ENCODE measurements at places on chromosomes 12 and 14.
A peak's percentile ranks its signal among the peaks of the same experiment; 100 is the strongest.

DNA sequence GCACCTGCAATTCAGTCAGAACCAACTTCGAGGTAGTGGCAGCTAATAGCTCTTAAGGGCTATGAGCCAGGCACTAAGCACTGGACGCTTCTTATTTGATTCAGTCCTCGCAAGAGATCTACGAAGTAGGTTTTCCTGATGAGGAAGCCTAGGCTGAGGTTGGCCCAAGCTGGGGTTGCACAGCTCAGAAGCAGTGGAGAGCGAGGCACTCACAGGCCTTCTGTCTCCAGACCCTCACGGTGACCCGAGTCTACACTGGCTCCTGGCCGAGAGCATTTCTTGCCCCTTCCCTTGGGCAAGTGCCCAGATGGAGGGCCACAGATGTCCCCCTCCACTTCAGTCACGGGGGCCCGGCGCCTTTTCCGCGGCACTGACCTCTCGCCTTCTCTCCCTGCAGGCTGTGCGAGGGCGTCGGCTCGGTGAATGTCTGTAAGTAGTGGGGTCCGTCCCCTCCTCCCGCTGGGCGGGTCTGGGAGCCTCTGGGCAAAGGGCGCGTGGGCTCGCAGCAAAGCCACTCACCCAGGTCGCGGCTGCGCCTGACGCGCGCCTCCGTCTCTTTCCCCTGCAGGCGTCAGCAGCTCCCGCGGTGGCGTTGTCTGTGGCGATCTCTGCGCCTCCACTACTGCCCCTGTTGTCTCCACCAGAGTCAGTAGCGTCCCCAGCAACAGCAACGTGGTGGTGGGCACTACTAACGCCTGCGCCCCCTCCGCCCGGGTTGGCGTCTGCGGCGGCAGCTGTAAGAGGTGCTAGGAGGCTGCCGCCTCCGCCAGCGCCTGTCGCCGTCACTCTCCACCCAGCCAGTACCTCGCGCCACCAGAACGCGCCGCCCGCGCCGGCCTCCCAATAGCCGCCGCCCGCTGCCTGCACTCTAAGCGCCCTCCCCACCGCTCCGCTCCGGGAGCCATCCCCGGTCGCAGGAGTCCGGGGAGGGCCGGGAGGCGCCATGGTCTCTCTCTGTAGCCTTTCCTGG is 13.1 kb downstream of the KRT83 start:
- DNase-seq: peak; percentile 35

DNA sequence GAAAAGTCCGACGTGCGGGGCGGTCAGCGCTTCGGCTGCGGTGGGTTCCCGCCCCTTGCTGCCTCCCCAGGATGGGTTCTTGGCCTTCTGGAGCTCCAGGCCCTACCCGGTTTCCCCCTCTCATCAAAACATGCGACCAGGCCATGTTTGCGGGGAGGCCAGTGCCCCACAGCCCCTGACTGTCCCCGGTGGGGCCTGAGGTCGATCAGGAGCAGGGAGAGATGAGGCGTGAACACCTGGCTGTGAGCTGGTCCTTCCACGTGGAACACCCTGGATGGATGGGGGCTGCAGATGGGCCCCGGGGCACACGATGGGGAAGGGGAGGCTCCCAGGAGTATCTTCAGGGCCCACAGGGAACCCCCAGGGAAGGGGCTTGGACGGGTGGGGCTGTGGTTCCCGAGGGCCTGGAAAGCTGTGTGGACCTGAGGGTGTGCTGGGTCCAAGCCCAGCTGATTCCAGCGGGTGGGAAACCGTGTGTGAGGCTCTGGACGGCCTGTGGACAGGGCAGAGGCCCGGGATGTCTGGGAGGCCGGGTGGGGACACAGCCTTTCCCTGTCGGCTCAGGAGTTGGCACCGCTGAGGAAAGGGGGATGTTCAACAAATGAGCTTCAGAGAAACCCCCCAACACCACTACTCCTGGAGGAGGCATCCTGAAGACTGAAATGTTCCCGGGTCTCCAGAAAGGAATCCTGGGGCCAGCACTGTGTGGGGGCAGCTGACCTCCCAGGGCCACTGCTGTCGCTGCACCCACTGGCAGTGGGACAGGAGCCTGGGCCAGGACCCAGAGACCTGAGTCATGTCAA is 187.0 kb upstream of the C14orf180 start:
- DNase-seq: no peak

DNA sequence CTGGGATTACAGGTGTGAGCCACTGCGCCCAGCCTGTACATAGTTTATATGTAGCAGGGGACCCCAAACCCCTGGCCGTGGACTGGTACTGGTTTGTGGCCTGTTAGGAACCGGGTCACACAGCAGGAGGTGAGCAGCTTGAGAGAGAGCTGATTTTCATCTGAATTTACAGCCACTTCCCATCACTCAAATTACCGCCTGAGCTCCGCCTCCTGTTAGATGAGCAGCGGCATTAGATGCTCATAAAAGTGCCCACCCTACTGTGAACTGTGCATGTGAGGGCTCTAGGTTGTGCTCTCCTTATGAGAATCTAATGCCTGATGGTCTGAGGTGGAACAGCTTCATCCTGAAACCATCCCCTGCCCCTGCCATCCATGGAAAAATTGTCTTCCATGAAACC is 119.3 kb downstream of the NTN4 start:
- no peak for DNase-seq

DNA sequence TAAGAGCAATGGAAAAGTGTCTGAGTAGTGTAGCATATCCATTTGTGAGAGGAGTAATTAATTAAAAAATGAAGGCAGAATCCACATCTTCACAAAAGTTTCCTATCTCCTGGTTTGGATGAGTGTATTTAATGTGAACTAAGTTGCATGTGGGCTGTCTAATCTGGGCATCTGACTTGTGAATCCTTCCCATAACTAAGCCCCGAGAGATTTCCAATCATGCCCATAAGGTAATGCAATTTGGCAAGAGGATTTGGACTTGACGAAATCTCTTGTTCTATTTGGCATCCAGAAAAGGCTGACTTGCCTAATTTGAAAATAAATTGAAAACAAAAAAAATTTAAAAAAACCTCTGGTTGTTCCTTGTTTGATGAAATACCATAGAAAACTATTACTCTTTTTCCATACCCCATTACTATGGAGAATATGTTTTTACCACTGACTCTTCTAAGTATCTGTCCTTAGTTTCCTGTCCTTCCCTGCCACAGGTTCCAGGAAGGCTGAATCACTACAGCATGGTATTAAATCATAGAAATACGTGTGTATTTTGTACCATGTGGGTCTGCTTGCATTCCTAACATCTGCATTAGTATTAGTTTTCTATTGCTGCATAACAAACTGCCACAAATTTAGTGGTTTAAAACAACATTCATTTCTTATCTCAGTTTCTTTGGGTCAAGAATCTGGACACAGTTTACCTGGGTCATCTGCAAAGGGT is 48.4 kb downstream of the ETV6 start:
- no peak for DNase-seq

GRCh38 chr12:1502379-1502720 is 92.0 kb downstream of the FBXL14 start:
- DNase-seq: no peak

GRCh38 chr14:29054119-29054518 is 287.5 kb downstream of the FOXG1 start:
- DNase-seq: no peak

DNA sequence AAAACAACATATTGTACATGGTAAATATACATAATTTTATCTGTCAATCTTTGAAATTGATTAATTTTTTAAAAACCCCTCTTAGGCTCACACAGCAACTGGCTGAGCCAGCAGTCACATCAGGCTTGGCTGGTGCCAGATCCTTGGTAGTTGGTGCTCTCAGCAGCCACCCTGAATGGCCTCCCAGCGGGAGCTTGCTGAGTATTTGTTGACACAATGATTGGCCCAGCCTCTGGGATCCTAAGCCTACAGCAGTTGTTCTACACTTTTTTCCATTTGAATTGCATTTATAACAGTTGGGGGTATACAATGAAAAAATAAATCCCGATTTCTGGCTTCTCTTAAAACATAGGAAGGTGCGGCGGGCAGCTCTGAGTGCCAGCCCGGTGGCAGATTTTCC is 11.1 kb downstream of the PRKAB1 start:
- no peak for DNase-seq

DNA sequence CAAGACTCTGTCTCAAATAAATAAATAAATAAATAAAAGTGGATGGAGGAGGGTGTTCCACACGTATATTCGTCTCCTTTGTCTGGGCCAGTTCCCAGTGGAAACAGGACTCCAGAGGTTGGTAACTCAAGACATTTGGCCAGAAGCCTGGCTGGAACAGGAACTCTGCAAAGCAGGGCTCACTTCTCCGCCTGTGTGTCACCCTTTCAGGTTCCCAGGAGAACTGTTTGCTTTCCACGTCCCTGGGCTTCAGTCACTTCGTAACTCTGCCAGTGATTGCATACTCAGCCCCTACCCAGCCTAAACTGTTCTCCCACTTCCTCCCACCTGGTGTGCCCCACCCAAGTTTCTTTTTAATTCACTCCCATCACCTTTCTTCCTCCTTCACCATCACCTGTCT is 7.0 kb upstream of the UBE2N start:
- DNase-seq: no peak

DNA sequence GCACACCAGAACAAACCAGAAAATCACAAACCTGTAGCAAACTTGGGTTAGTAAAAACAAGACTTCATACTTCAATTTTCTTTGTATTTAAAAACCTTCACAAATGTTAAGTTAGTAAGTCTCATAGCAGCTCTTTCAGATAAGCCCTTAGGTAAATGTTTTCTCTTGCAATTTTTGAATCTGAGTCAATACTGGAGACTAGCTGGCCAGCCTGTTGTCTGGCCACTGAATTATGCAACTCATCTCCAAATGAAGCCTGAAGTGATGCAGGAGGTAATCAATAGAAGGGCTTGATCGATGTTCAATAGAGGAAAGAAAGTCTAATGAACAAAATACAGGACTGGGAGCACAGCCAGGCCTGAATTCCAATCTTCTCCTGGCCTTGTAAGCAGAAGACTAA is 465.2 kb downstream of the LRIG3 start:
- no peak for DNase-seq

- no peak for DNase-seq
Measured at GRCh38 chr14:56135001-56135400, 16.8 kb downstream of the PELI2 start.

- no peak for DNase-seq
Measured at GRCh38 chr12:50174971-50175715, 8.0 kb upstream of the CERS5 start.

DNA sequence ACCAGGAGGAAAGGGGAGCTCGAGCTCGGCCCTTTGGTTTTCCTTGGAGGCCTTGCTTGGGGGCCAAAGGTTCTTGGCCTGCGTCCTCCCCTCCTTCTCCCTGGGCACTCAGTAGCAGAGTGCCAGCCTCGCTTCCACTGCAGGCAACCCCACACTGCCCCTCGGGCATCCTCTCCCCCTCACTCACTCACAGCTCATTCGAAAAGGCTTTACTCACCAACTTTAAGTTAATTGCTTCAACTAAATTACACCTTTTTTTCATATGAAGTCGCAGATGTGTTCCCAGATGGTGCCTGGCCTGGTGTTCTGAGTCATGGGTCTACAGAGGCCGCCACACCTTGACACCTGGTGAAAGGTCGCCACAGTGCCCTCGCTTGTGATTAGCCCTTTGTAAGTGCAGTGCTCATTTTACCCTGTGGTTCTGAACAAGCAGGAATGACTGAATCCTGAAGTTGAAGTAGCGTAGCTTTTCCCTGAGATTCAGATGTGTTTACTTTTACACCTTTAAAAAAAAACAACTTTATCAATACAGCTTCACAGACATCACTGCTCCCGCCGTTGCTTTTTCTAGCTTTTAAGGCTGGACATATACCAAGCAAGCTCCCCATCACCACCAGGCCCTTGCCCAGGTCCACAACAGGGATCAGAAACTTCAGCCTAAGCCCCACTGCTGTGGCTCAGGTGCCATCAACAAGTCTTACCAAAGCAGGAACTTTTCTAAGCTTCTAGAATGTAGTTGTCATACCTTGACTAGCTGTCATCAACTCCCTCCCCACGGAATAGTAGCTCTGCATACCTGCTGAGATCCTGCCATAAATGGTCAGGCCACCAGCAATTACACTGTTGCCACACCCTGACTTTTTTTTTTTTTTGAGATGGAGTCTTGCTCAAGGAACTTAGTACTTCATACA is 20.3 kb upstream of the ADIPOR2 start:
- DNase-seq: no peak

- DNase-seq: no peak
Measured at GRCh38 chr14:61533513-61534255, 161.6 kb upstream of the HIF1A start.

DNA sequence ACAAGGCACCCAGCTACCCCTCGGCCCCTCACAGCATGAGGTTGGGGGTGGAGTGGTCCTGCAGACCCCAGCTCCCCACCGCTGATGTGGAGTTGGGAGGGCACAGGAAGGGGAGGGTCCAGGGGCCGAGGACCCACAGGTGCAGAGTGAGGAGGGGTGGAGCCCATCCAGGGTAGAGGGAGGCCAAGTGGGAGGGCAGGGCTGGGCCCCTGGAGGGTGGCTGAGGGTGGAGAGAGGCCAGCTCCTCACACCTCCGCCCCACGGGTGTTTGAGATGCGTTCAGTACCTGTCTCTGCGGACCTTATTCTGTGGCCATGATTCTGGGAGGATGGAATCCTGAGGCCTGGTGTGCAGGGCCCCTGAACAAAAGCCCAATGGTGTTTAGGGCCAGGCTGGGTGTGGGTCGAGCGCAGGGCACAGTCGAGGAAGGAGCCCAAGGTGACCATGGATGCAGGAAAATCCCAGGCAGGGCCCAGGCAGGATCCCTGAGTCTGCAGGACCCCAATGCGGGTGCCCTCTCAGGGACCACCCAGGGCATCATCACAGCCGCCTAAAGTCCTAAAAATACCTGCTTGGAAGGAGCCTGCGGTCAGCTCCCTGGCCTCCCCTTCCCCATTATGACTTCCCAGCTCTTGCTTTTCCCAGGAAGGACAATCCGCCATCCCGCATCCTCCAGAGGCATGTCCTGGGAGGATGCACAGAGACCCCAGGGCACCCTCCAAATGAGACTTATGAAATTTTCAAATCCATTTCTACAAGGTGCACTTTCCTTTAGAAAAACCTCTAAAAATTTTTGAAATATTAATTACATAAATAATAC is 377.1 kb upstream of the SFSWAP start:
- no peak for DNase-seq

DNA sequence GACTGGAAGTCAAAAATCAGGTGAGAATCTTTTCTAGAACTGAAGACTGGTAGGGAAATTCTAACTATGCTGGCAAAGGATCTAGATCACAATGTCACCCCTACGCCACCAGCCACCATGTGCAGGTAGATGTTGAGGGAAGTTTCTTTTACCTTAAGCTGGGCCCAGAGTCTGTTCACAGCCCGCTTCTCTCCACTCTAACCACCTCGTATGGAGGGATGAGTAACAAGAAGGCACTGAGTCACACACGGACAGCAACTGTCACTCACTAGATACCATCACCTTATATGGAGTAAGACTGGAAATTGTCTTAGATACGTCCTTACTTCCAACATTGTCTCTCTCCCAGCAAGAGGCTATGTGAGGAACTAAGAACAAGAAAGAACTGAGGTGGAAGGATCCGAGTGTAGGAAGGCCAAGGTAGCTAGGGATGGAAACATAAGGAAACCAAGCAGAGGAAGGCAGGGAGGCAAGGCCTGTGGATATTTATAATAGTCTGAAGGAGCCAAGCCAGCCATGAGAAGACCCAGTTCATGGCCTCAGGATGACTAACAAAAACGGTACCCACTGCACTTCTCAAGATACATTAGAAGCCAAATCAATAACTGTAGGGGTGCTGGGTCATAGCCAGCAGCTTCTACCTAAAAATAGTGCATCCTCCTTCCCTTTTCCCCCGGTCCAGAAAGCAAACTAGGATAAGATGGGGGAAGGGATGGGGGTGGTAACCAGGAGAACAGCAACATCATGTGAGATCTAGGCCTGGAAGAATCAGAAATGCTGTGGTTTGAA is 15.5 kb downstream of the REM2 start:
- DNase-seq: no peak
